ENCODE measurements at places on chromosomes 11 and 22.
A peak's percentile ranks its signal among the peaks of the same experiment; 100 is the strongest.

GRCh38 chr22:49713003-49713402, 114.7 kb downstream of the BRD1 start:
- DNase-seq, result no peak

DNA sequence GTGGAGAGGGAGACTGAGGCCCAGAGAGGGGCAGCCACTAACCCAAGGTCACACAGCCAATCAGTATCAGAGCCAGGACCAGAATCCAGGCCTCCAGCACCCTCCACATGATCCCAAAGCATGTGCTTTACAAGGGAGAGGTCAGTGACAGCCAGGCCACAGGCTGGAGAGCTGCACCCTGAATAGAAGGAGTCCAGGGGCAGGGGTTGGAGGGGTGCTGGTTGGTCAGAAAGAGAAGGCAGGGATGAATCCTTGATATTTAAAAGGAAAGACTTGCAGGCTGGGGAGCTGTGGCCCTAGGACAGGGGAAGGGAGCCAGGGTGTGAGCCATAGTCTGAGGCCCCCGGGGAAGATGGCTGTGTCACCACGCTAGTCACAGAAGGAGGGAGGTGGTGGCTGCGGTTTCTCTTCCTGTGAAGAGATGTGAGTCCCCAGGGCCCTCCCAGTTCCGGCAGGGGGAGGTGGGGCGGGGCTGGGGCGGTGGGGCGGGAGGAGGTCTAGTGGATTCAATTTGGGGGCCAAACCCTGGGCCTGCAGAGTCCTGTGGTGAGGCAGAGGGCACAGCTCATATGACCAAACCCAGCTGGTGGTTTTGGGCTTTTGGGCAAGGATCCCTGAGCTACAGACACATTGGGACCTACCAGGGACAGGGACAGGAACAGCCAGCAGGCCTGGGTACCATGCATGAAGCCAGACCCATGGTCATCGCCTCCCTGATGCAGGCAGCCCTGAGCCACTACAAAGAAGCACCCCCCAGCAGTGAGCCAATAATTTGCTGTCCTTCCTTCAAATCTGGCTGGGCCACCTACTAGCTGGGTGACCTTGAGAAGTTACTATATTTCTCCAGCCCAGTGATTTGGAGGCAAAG, 14.0 kb downstream of the RAC2 start:
- DNase-seq, result peak; percentile 83

GRCh38 chr22:28989912-28990311, 71.7 kb downstream of the C22orf31 start:
- no peak for DNase-seq

- no peak for DNase-seq
Observed at GRCh38 chr11:58864335-58864734, 19.8 kb upstream of the GLYATL2 start.

- DNase-seq, result peak; percentile 62
Observed at GRCh38 chr11:128188346-128189004, 398.9 kb downstream of the ETS1 start.

GRCh38 chr22:24985826-24986214, 33.3 kb downstream of the KIAA1671 start:
- no peak for DNase-seq

DNA sequence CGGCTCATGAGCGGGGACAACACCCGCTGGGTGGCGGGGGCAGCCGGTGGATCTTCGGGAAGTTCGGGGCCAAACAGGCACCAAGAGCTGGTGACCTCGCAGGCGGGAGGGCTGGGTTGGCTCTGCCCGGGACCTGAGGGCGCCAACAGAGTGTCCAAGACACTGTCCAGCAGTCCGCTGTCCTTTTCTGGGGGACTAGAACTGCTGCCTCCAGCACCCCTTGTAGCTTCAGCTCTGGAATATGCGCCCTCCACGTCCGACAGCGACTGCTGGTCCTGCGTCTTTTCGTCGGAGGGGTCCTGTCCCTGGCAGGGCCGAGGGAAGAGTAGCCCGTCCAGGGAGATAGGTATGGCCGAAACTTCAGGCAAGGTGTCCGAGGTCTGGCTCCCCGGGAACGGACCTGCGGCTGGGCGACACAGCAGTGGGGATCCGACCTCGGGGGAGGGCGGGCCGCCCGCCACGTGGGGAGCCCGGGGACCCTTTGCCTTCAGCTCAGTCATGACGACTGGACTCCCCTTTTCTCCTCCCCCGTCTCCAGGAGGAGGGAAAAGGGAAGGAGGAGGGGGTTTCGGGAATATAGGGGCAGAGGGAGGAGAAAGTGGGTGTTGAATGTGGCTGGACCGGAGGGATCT, 926 bp downstream of the PGR start:
- DNase-seq, result no peak

DNA sequence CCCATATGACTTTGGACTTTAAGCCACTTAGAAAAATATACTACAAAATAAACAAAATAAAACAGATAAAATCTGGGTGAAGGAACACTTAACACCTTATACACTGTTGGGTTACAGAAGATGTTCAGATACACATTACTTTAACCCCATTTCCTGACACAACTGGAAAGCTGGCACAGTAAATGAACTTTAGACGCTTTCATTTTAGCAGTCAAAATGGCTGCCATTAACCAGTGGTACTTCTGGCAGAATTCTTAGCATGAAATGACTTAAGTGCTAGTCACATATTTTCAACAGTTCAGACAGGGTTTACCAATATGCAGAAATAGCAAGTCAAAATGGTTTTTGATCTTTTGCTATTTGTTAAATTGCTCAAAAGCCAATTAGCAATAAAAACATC, 37.9 kb downstream of the PIK3C2A start:
- DNase-seq, result no peak

DNA sequence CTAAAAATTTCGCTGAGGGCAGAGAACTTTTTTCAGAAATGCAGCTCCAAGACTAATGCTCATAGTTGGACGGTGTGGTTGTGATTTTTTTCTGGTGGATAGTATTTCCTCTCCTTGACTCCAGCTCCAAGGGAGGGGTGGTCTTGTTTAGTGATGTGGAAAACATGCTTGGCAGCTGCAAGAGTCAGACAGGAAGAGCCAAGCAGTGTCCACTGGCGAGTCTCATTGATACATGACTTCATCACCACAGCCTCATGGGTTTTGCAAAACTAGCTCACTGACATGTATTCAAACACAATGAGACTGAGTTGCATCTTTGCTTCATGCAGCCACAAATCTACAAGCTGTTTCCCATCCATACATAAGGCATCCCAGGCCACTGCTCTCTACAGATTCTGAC, 7.3 kb upstream of the KCNJ1 start:
- DNase-seq, result peak; percentile 14

GRCh38 chr11:95081412-95081811, 8.2 kb upstream of the ENDOD1 start:
- DNase-seq, result no peak

DNA sequence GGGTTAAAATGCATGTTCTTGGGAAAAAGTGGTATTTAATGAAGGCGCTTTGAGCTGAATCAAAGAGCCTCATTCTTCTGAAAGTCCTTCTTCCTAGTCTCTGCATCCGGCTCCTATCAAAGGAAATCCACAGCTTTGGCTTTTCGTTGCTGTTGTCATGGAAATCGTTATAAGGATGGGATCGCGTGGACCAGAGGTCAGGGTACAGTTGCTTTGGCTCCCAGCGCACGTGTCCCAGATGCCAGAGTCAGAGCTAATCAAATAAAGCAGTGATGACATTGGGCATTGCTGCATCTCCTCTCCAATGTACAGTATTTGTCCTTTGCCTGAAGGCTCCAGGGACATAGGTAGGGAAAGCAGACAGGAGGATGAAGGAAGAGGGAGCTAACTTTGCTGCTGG, 181.9 kb downstream of the MYO18B start:
- DNase-seq, result no peak

DNA sequence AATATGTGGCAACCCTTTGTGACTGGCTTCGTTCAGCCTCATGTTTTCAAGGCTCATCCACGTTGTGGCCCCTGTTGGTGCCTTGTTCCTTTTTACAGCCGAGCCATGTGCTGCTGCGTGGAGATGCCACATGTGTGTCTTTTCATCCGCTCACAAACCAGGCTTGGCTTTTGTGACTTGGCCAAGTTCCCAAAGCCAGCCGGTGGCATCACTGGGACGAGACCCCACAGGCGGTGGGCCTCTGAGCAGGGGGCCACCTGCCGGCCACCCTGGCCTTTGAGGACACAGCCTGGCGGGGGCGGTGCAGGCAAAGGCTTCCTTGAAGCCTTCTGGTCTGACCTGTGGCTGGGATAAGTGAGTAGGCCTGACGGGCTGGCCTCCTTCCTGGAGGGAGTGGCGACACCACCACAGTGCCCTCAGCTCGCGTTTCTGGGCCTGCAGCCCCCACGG, 10.5 kb downstream of the GRK2 start:
- peak; percentile 57 for DNase-seq

DNA sequence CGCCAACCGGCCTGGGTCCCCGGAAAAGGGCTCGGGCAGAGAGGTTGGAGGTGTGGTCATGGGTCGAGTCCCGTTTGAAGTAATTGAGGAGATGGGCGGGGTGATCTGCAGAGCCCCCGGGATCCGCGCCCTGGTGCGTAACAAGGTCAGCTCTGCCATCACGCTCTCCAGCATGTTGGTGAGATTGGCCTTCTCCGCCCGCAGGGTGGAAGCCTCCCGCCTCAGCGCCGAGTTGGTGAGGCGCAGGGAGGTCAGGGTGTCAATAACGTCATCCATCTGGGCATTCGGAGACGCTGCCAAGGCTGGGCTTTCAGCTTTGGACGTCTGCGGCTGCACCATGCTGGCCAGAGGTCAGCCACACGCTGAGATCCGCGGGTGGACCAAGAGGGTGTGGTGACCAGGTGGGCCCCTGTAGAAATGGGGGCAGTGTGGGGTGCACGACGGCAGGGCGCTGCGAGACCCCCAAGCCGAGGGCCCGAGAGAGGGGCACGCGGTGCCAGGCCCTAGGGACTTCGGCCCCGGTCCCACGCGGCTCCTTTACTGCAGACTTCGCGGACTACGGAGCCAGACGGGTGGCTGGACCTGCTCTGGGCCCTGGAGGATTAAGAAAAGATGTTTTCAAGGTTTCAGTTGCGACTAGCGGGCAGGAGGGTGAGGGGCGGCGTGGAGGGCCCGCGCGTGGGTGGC, 672 bp downstream of the RTL6 start:
- DNase-seq, result peak; percentile 14

DNA sequence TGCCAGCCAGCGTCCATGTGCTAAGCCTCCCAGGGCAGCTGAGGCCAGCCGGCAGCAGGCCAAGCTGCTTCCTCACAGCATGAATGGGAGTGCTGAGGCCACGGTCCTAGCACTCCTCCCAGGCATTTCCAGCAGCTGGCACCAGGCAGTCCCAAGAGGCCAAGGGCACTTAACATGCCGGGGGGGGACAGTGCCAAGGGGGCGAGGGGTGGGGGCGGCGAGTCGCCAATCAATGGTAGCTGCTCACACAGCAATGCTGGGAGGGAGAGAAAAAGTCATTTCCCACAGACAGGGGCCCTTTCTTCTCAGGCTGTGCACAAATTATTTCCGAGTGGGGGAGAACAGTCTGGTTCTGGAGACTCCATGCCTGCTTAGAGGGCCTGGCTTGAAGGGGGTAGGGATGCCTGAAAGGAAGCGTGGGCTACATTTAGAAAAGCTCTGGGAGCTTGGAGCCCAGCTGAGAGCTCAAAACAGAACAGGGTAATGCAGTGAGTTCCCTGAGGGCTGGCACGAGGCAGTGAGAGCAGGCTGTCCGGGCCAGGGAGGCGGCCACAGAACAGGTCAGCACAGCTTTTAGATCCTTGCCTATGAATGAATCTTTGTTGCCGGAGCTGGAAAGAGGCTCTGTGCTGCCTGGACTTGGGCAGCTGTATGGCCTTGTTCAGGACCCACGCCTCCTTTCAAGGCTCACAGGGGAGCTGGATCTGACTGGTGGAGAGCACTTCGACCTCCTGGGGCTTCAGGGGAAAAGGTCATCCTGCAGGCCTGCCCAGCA, 14.4 kb upstream of the TBC1D10A start:
- DNase-seq, result no peak

GRCh38 chr11:66879000-66879399, 22.1 kb downstream of the LRFN4 start:
- no peak for DNase-seq

DNA sequence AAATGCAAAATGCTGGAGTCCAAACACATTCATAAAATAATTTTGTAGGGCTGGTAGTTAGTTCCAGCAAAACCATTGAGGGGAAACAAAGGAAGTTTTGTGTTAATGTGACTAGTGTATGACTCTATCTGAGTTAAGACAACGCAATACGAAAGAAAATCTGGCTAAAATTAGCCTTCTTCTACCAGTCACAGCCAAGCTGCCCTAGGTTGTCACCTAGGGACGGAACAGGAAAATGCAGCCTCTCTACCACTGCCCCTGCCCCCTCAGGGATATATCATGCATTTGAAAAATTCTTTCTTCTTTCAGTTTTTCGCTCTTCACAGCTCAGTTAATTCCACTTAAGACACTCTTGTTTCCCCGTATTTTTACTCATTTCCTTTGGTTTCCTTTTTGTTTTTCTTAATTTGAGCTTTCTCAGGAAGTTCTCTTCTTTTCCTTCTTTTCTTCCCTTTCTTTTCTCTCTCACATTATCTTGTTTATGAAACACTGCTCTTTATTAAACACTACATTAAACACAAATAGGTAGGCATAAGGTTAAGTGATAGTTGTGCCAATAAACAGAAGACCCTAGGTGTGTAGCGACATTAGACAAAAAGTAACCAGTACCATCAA, 30.6 kb downstream of the KIRREL3 start:
- DNase-seq, result peak; percentile 81

GRCh38 chr22:22906907-22907550, 19.4 kb downstream of the IGLL5 start:
- DNase-seq, result no peak

- DNase-seq, result no peak
Observed at GRCh38 chr11:357582-357981, 11.7 kb upstream of the B4GALNT4 start.

DNA sequence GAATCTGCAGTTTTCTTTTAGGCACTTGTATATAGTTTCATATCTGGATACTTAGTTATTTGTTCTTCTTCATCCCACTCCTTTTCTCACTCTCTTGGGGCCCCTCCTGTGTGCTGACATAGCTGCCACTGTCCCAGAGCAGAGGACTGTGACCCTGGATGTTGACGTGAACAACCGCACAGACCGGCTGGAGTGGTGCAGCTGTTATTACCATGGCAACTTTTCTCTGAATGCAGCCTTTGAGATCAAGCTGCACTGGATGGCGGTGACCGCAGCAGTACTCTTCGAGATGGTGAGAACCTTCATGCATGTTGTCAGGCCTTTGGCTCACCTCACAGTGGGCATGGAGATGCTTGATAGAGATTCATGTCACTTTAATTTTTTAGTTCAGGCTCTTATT, 50.9 kb upstream of the YWHAH start:
- DNase-seq, result no peak

GRCh38 chr22:49303061-49303735, 524.5 kb downstream of the BRD1 start:
- no peak for DNase-seq

- DNase-seq, result no peak
Observed at GRCh38 chr11:57640068-57640800, 9.5 kb downstream of the YPEL4 start.

GRCh38 chr22:26839216-26839615, 181.8 kb downstream of the MIAT start:
- no peak for DNase-seq

GRCh38 chr11:79561496-79561895, 120.7 kb upstream of the TENM4 start:
- DNase-seq, result no peak
